NCI-H526 treated with DMSO at 0.1 percent for 48 hours (cell line): ENCODE measurements at places on chromosomes 3 and 15.

GRCh38 chr15:69456208-69457166, 3.9 kb downstream of the RPLP1 start:
- no peak for DNase-seq

- no peak for DNase-seq
Measured at GRCh38 chr3:52786330-52787215, 8.0 kb upstream of the ITIH3 start.

- DNase-seq, result peak; percentile 35
Measured at GRCh38 chr3:71304684-71305083, 278.8 kb downstream of the FOXP1 start.

GRCh38 chr15:55834331-55834730, 91.4 kb upstream of the PRTG start:
- no peak for DNase-seq

- DNase-seq, result no peak
Measured at GRCh38 chr15:55255714-55256113, 33.9 kb downstream of the RAB27A start.

DNA sequence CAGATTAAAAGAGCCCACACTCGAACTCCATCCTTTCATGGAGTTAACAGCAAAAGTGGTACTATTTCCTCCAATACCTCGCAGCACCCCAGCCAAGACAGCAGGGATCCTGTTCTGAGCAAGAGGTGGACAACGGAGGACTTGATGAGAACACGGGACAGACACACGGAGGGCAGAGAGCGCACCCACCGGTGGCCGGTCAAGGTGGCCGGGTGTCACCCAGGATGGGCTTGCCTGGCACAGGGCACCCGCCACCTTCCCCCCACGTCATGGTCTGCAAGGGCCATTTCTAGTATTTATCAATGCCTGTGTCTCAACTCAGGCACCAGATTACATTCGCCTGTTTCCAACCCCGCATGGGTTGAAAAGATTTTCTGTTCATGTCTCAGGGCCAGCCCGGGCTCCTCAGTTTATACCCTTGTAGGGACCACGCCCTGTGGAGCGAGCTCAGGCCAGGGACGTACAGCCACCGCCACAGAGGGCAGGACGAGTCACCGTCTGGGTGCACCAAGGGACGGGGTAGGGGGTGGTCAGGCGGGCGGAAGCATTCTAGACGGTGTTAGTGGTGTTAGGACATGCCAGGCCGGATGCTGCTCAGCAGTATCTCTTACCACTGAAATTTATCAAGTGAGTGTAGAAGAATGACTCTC, 64.2 kb downstream of the CYFIP1 start:
- DNase-seq, result no peak

DNA sequence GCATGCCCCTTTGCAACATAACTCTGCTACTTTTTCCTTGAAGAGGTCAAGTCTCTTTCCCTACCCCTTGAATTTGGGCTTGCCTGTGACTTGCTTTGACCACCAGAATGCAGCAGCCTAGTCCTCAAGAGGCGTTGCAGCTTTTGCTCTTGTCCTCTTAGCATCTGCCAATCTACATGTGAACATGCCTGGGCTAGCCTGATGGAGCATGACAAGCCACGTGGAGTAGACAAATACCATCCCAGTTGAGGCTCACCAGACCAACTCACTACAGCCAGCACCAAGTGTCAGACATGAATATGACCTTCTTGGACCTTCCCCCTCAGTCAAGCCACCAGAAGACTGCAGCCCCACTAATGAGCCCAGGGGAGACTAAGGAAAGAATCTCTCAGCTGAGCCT, 32.9 kb downstream of the AMOTL2 start:
- DNase-seq, result no peak
